ENCODE measurements at places on chromosomes 5 and 9.

DNA sequence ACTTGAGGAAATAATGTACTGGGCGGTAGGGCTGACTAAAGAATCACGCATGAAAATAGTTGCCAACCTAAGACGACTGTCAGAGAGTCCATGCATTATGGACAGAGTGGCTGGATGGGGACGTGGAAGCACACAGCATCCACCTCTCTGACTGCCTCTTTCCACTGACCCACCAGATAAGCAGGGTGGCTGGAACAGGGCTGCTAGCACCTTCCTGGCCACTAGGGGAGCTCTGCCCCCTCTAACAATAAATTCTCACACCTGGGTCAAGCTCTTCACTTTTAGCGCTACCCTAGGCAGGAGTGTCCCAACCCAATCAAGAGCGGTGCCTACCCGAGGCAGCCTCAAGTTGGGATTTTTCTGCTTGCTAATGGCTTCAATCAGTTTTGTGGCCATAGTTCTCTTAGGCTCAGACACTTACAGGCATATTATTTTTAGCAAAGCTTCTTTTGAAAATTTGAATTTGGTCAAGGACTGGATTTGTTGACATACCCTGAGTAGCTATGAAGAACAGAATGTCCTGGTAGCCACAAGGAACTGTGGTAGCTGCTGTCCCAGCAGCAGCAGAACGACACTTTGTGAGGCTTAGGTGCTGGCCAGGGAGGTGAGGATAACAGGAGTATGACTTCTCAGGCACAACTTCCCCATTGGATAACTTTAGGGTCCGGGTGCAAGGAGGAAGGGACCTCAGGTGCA, 6.9 kb upstream of the TPM2 start:
- peak; percentile 34 for DNase-seq

GRCh38 chr9:131743501-131743900, 3.6 kb upstream of the RAPGEF1 start:
- no peak for DNase-seq

GRCh38 chr5:176836811-176837706, 26.7 kb downstream of the UNC5A start:
- no peak for DNase-seq

DNA sequence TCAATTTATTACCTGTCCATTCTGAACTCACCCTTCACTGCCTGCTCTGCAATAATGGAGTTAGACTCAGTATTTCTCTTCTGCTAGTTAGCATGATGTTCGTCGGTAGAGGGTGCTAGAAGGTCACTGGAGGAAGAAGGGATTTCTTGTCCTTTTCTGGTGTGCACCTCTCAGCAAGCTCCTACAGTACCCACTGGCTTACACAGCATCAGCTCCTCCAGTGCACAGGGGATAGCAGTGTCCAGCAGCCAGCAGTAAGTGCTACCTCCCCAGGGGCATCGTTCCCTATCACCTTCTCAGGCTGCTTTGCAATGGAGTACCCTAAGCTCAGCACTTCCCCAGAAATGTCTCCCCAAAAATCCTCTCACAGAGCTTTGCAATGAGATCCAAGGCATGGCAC, 45.9 kb upstream of the APC start:
- DNase-seq = no peak

DNA sequence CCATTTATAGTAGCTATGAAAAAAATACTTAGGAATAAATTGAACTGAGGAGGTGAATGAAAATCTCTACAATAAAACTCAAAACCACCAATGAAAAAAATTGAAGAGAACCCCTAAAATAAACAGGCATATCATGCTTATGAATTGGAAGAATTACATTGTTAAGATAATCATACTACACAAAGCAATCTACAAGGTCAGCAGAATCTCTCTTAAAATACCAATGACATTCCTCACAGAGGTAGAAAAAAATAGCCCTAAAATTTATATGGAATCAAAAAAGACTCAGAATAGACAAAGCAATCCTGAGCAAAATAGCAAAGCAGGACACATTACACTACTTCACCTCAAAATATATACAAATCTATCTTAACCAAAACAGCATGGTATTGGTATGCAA, 23.2 kb downstream of the PRDM9 start:
- DNase-seq = no peak

DNA sequence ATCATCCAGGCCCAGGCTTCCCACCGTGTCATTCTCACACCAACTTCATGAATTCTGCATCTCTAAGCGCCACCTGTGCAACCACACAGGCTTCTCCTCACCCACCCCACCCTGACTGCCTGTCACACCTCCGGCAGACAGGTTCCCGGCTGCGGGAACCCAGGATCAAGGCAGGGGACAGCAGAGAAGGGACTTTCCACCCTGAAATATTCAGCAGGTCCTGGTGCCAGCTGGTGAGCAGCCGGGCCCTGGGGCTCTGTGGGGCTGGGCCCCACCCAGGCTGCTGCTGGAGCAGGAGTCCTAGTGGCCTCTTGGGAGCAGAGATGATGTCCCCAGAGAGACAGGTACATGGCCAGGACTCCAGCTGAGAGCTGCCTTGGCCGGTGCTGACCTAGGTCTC, 12.7 kb downstream of the ANXA6 start:
- DNase-seq = no peak

DNA sequence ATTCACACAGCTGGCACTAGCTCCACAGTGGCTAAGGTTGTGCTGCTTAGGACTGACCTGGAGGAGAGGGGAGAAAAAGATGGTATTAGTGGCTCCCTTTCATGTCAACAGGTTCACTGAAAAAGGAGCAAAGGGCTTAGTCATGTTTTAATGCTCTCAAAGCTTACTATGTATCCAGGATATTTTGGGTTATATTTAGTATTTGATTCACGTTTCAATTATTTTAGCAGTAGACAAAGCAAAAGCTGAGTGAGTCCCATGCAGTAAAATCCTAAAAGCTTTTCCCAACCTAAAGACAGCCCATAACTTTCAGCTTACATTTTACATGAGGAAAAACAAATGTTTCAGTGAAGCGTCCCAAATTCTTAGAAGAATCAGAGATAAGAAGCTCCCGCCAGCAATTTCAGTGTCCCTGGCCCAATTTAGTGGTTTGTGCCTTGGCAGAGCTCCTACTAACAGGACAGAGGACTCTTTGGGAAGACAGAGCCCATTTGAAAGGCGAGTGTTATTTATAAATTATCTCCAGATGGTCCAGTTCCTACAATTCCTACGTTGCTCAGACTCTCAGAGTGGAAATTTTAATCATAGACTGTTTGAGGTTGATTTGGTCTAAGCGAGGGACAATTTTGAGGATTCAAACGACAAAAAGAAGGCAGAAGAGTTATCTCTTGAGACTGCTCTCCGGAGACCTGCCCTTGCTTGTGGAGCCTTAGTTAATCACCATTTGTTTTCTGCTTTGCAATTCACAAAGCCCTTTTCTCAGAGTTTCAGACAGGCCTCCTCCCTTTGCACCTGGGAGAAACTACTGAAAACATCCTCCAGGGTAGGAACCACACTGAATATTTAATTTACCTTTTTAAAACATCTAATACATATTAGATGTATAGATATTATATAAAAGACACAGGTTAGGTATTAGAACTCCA, 225.0 kb upstream of the ANKRD55 start:
- DNase-seq = no peak

GRCh38 chr5:6746244-6746643, 33.0 kb downstream of the TENT4A start:
- no peak for DNase-seq

- DNase-seq = no peak
These were observed 39.7 kb upstream of the CDKN2AIPNL start for GRCh38 chr5:134451225-134451935.

DNA sequence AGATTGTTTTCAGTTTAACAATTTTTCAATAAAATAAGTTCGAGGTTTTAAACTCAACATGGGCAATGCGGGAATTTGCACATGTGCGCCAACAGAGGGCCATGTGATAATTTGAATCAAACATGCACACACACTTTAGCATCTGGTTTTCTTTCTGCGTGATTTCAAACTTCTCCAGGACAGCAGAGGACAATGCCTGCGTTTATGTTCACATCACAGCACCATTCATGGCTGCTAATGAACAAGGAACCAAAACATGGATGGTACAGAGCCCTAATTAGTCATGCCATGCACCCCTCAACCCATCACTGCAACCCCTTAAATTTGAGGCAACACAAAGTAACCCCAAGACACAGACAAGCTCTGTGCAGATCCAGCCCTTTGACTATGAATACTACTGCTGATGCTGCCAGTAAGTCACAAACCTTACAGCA, 2.8 kb downstream of the SHC3 start:
- no peak for DNase-seq
